ENCODE measurements at places on chromosomes 1 and 21.

GRCh38 chr1:85289848-85290335 lies 13.5 kb upstream of the BCL10 start:
- no peak for DNase-seq

- DNase-seq, result no peak
Observed at GRCh38 chr21:45496968-45497845, 45.0 kb downstream of the SLC19A1 start.

- no peak for DNase-seq
Observed at GRCh38 chr1:97123717-97124431, 402.3 kb downstream of the PTBP2 start.

GRCh38 chr1:64107118-64107519 lies 96.3 kb upstream of the UBE2U start:
- DNase-seq, result no peak

DNA sequence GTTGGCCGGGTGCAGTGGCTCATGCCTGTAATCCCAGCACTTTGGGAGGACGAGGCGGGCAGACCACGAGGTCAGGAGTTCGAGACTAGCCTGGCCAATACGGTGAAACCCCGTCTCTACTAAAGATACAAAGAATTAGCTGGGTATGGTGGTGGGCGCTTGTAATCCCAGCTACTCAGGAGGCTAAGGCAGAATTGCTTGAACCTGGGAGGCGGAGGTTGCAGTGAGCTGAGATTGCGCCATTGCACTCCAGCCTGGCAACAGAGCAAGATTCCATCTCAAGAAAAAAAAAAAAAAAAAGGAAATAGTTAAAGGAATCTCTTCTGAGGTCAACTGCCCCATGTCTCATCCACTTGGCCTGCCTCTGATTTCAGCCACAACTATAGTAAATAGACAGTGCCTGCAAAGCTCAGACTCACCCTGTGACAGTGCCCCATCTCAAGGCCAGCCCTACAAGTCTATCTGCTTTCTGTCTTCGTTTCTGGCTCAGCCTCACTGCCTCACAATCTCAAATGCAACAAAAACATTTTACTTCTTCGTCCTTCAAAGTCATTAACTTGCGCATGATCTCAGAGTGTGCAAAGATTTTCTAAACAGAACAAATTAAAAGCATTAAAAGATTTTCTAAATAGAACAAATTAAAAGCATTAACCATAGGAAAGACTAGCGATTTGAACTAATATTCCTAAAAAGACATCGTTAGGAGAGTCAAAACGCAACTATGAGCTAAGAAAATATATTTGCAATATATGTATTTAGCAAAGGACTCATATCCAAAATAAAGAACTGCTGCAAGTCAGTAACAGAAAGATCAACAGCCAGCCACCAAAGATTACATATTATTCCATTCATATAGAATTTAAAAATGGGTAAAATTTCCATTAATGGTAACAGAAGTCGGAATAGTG lies 65.0 kb upstream of the PRDX6 start:
- no peak for DNase-seq

GRCh38 chr1:184150776-184151531 lies 99.4 kb downstream of the TSEN15 start:
- no peak for DNase-seq

GRCh38 chr1:164658864-164659263 lies 99.9 kb downstream of the PBX1 start:
- no peak for DNase-seq

DNA sequence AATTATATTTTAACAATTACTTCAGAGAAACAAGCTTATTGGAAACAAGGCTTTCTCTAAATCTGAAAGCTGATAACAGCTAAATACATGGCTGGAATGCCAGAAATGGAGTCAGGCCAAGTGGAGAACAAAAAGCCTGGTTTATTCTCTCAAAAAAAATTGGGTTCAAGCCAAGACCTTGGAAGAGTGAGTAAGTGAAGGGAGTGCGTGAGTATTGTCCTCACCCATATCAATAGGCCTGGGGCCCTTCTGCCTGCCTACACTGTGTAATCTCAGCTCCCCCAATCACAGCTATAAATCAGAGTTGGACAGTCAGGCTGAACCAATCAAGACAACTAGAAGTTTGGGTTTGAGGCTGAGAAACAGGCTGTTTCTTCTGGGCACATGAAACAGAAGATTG lies 7.4 kb downstream of the KYAT3 start:
- no peak for DNase-seq

- no peak for DNase-seq
Observed at GRCh38 chr1:225114354-225114990, 185.0 kb downstream of the DNAH14 start.

DNA sequence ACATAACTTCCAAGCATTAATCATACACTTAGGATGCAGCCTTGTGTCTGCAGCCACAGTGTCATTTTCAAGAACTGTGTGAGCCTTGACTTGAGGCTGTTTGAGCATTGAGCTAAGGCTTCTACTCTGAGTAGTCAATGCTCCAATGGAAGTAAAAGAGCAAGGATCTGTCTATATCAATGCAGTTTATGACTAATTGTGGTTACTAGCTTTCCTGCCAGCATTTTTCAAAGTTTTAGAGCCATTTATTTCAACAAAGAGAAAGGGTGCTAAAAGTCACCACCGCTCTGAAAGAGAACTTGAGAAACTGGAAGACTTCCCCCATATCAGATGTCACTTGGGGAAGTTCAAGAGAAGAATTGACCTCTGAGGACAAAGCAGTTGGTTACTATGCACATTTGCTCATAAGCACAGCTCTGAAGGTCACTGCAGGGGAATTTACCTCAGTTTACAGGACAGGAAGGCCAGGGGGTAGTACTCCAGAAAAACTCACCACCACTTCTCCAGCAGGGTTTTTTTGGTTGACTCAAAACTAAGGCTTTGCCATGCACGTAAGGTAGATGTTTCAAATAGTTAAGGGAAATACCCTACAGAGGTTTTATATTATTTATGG lies 24.5 kb upstream of the RGS1 start:
- DNase-seq, result no peak

DNA sequence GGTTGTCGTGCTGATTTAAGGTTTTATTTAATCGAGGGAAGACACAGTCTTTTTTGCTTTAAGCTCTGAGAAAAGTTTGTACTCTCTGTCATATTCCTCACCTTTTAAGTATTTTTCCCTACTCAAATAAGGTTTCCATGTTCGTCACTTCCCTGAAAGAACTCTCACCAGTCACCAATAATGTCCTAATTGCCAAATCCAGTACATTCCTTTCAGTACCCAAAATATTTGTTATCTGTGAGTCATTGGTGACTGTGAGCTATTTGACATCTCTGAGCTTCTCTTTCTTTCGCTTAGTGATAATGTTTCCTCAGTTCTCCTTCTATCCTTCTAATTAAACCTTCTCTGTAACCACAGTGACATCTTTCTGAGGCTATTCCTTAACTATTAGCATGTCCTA lies 874.2 kb upstream of the ADGRL2 start:
- DNase-seq, result no peak

DNA sequence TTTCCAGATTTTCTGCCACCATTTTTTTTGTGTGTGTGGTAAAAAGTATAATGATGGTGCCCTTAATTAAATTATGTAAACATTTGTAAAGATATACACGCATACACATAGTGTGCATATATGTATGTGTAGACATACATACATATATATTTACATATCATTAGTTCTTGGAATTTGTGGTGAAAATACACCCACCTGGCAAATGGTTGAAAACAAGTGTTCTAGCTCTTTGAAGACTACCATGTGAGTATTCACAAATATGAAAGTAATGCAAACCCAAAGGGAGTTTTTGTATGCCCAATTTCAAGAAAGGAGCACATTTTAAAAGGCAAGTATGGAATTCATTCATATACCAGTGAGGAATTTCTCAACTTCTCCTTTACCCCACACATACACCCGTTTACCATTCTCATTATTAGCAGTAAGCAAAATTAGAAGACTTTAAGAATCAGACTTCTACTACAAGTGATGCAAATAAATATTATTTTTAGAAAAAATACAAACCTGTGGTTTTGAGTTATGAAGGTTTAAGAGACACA lies 8.0 kb downstream of the RABGAP1L start:
- DNase-seq, result no peak

- no peak for DNase-seq
Observed at GRCh38 chr1:44048532-44049215, 17.4 kb upstream of the SLC6A9 start.

- no peak for DNase-seq
Observed at GRCh38 chr1:219058891-219059820, 114.5 kb upstream of the LYPLAL1 start.

GRCh38 chr1:238950784-238951183 lies 435.6 kb upstream of the CHRM3 start:
- no peak for DNase-seq

All from activated CD4-positive, alpha-beta T cell treated with anti-CD3 and anti-CD28 coated beads, Interleukin-2, amount 50 U/mL, for 1 hour (primary cell).